ENCODE measurements at places on chromosomes 11 and 22.

GRCh38 chr11:952406-953385 lies 27.0 kb downstream of the AP2A2 start:
- DNase-seq, result no peak

DNA sequence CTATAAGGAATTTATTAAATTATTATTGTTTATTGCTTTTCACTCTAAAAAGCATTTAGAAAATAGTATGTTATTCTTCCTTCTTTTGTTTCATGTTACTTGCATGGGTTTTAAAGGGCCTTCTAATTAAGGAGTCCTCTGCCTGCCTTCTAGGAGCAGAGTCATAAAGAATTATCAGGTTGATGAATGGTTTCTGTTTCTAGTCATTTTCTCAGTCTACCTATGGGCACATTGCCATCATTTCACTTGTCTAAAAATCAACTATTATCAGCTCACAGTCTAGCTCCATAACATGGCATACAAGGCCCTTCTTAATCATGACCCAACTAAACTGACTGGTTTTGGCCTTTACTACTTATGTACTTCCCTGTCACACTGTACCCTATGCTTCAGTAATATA lies 16.2 kb downstream of the DYNC2H1 start:
- no peak for DNase-seq

GRCh38 chr22:17629641-17630040 lies 1.1 kb upstream of the ATP6V1E1 start:
- no peak for DNase-seq

DNA sequence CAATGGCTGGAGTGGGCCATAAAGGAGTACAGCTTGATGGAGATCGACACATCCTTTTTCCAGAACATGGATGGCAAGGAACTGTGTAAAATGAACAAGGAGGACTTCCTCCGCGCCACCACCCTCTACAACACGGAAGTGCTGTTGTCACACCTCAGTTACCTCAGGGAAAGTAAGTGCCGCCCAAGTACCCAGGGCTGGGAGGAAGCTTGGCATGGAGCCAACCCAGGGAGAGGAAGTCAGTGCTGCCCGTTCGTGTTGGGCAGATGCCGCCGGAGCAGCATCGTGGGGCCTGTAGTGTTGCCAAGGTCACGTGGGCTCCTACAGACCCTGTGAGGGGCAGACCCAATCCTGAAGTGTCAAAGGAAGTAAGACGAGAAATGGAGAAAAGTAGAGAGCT lies 78.9 kb downstream of the FLI1 start:
- no peak for DNase-seq

DNA sequence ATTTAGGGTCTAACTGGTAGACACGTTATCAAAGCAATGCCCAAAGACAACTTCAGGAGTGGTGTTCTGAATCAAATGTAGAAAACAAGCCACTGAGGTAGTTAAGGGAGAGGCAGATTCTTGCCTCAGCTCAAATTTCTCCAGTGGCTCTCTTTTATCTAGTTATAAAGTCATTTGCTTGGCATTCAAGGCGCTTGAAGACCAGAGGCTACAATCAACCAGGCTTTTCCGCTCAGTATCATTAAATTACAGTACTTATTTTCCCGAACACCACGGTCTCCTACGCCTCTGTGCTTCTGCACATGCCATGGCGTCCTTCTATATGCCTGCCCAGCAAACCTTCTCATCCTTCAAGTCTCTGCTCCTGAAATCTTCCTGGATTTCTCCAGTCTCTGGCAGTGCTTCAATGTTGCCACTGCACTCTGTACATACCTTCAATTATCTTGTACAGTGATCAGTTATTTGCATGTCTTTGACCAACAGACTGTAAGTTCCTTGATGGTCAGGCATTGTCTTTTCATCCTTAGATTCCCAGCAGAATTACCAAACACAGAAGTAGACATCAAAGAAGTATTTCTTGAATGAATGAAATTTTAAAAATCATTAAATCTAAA lies 1.4 kb downstream of the POGLUT3 start:
- DNase-seq, result no peak
